ENCODE measurements at places on chromosomes 5 and 9.

- H3K4me1 ChIP-seq = peaks cover 9% of the 10 kb centered on the region
- no peak overlapping the region for H3K4me3 ChIP-seq
- H3K27ac ChIP-seq = no peak overlapping the region
- H3K27me3 ChIP-seq = peaks cover 63% of the 10 kb centered on the region
- no peaks in the 10 kb centered on the region for H3K36me3 ChIP-seq
These were observed 19.7 kb downstream of the ANXA2R start for GRCh38 chr5:43020399-43020746.

DNA sequence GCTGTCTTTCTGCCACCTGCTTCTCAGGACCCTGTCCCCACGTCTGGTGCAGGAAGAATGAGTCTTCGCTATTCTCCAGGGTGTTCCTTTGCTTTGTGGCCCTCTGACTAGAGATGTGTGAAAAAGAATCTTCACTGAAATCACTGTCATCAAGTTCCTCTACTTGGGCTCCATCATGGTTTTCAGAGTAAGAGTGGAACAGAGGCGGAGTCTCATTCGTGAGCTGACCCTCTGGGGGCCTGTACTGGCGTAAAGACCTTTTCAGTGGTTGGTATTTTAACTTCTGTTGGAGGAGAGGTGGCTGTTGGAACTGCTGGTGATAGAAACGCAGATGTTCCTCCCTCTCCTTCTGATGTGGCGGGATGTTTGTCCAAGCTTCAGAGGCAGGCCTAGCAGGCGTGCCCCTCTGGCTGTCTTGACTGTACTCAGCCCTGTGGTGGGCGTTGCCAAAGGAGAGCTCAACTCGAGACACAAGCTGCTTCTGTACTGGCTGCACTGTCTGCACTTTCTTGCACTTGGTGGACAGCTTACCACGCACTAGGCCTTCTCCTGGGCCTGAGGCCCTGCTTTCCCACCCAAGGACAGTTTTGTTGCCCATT is 72.0 kb downstream of the KIF24 start:
- no peak overlapping the region for H3K27ac ChIP-seq
- no peaks in the 10 kb centered on the region for H3K4me1 ChIP-seq
- DNase-seq = no peak

GRCh38 chr5:39755986-39756385 is 331.2 kb upstream of the DAB2 start:
- H3K36me3 ChIP-seq = no peaks in the 10 kb centered on the region
- no peaks in the 10 kb centered on the region for H3K4me1 ChIP-seq
- no peaks in the 10 kb centered on the region for H3K27me3 ChIP-seq
- H3K4me3 ChIP-seq = no peak overlapping the region
- no peak for DNase-seq

DNA sequence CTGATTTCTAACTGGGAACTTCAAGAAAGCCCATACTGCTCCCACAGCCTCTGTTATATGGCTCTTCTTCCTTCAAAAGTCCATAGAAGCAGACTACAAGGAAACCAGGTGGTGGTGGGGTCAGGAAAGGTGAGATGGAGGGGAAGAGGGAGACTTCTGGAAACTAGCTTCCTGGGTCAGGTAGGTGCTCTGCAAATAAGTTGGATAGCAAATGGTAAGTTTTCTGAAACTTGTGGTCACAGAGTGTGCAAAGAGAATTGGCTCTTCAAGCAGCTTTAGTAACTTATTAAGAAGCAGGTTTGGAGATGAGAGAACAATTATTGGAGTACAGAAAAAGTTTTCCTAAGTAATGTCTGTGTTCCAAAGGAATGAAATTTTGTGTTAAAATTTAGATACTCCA is 316.9 kb downstream of the ADGRV1 start:
- no peak overlapping the region for H3K27ac ChIP-seq
- peaks cover 4% of the 10 kb centered on the region for H3K36me3 ChIP-seq
- H3K4me3 ChIP-seq = no peak overlapping the region
- H3K4me1 ChIP-seq = peaks cover 3% of the 10 kb centered on the region
- no peaks in the 10 kb centered on the region for H3K27me3 ChIP-seq

- H3K27me3 ChIP-seq = no peaks in the 10 kb centered on the region
- 0 out of 2 replicates have a peak, but pooled peaks cover 3% of the 10 kb centered on the region for H3K36me3 ChIP-seq
- H3K4me3 ChIP-seq = no peak overlapping the region
- H3K27ac ChIP-seq = no peak overlapping the region
These were observed 48.9 kb downstream of the RASEF start for GRCh38 chr9:83013867-83014605.

- H3K27me3 ChIP-seq = no peaks in the 10 kb centered on the region
- DNase-seq = no peak
- peaks cover 31% of the 10 kb centered on the region for H3K36me3 ChIP-seq
- no peaks in the 10 kb centered on the region for H3K4me1 ChIP-seq
- H3K27ac ChIP-seq = no peak overlapping the region
- H3K4me3 ChIP-seq = no peak overlapping the region
These were observed 5.6 kb downstream of the RAB24 start for GRCh38 chr5:177297922-177298321.

DNA sequence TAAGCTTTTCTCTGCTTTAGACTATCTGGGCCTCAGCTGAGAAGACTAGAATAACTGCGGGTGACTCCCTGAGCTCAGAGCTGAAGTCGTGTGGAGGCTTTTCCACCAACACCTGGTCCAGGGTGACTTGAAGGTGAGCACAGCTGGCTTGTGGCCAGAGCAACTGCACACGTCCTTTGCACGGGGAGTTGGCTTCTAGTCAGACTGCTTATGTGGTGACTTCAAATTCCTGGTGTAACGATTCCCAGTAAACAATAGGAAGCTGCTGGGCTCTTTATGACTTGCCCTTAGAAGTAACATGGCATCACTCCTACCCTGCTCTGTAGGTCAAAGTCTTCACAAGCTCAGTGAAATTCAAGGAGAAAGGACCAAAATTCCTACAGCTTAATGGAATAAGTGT is 800.6 kb upstream of the CDH6 start:
- H3K4me1 ChIP-seq = no peaks in the 10 kb centered on the region
- no peak overlapping the region for H3K4me3 ChIP-seq
- DNase-seq = no peak
- H3K27ac ChIP-seq = no peak overlapping the region

DNA sequence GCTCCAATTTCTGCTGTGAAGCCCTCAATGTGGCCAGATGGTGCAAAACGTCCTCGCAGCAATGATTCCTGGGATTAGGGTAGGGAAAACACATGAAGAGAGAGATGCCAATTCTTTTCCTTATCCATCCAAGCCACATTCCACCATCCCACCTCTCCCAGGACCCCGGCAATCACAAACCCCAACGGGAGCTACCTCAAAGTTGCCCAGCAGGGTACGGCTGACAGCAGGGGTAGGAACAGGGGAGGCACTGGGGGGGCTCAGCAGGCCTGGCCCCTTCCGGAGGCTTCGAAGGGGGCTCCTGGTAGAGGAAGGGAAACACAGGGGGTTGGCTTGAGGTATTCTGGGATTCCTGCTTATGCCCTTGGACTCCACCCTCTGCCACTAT is 3.4 kb upstream of the STOML2 start:
- no peak overlapping the region for H3K27ac ChIP-seq
- no peak overlapping the region for H3K4me3 ChIP-seq
- DNase-seq = no peak
- no peaks in the 10 kb centered on the region for H3K4me1 ChIP-seq
- no peaks in the 10 kb centered on the region for H3K27me3 ChIP-seq

GRCh38 chr5:4643960-4644359 is 496.2 kb upstream of the ADAMTS16 start:
- H3K27ac ChIP-seq = no peak overlapping the region
- DNase-seq = no peak
- no peaks in the 10 kb centered on the region for H3K27me3 ChIP-seq

- H3K27ac ChIP-seq = no peak overlapping the region
- no peaks in the 10 kb centered on the region for H3K36me3 ChIP-seq
- no peak for DNase-seq
- no peaks in the 10 kb centered on the region for H3K27me3 ChIP-seq
- no peak overlapping the region for H3K4me3 ChIP-seq
- H3K4me1 ChIP-seq = no peaks in the 10 kb centered on the region
These were observed 178.0 kb downstream of the RFK start for GRCh38 chr9:76216161-76216649.

DNA sequence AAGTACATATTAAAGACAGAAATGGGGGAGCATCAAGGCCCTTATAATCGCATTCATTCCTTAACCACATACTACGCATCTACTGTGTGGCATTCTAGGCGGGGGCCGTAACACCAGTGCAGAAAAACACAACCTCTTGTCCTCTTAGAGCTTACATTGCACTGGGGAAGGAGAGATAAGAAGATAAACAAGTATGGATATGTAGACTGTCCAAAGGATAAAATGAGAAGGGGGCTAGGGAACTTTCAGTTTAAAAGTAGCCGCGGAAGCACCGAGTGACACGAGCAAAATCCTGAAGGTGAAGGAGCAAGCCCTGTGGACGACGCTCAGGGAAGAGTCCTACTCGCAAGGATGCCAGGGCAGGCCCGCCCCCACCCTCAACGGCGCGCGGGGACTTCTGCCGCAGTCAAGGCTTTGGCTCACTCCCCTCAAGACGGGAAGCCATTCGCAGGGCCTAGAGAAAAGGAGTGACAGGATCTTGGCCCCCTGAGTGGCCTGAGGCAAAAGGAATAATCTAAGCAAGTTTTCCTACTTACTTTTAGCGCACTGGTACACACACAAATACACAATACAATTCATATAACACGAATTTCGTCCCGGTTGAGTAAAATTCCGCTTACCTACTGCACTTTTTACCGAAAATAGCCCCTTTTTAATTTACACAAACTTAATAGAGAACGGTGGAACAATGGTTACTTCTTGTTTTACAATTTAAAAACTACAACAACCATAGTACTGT is 1.3 kb upstream of the NIPBL start:
- no peaks in the 10 kb centered on the region for H3K4me1 ChIP-seq
- H3K36me3 ChIP-seq = peaks cover 5% of the 10 kb centered on the region
- H3K27ac ChIP-seq = no peak overlapping the region
- H3K27me3 ChIP-seq = no peaks in the 10 kb centered on the region

DNA sequence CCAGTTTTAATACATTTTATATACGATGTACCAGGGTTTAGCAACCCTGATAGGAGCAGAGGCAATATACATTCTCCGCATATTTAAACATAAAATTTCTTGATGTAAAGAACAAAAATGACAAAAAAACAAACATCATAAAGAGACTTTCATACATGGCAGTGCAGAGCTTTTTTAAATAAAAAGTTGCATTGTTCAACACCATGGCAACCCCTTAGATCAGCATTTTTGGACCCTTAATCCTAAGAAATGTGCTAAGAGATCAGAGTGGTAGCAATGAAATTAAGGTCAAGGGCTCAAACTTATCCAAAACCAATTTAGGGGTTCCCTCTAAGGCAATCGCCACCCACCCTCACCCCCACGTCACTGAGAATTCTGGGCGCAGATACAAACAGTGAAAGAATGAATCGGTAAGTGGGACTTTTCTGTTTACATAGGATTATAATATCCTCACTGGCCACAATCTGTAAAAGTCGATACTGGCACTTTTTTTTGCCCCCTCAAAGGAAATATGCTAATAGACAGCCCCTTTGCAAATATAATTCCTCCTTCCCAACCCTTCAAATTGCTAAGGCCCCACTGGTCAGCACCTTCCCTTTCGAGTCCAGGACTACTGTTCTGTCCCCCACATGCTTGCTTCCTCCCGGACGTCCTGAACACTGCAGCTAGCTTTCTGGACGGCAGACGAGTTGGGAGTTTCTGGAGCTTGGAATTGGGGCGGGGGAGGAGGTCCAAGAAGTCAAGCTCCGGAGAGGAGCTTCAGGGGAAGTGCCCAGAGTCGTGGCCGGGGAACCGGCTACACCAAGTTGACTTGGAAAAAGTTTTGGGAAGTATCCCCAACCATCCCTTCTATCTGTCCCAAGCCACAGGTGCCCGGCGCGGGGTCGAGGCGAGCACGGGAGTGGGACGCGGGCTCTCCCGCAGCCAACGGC is 2.2 kb downstream of the GAS1 start:
- peaks cover 4% of the 10 kb centered on the region for H3K36me3 ChIP-seq
- no peak overlapping the region for H3K27ac ChIP-seq
- peak overlapping the region; percentile 69 for H3K4me3 ChIP-seq
- DNase-seq = peak; percentile 52
- peaks cover 32% of the 10 kb centered on the region for H3K27me3 ChIP-seq

- H3K4me1 ChIP-seq = no peaks in the 10 kb centered on the region
- peak within 1 kb of the TSS; percentile 98 for H3K4me3 ChIP-seq
- peaks cover 23% of the 10 kb centered on the region for H3K36me3 ChIP-seq
- peak within 1 kb of the TSS; percentile 3 for H3K27ac ChIP-seq
- H3K27me3 ChIP-seq = no peaks in the 10 kb centered on the region
- peak; percentile 93 for DNase-seq
These were observed at the start of the genes COQ4 and TRUB2 for GRCh38 chr9:128322404-128323211. Gene COQ4 (plus strand): TSS chr9:128322839. CDS start chr9:128322859, 20 bp downstream. Gene TRUB2 (minus strand): TSS chr9:128322447. CDS start chr9:128322408, 39 bp downstream.

DNA sequence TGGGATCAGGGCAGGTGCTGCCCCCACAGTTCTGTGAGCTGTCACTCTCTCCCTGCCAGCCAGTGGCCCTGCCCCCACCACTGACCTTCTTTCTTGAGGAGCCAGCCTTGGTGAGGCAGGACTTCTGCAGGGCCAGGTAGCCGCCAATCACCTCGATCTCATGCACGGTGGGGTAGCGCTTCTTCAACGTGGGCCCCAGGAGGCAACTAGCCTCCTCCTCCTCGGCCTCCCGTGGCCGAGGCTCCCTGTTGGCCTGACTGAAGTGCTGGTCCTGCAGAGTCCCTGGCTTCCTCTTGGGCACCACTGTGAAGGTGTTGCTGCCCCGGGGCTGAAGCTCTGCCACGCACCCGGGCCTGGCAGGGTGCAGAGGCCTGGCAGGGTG is 1.6 kb downstream of the TPRN start:
- H3K4me3 ChIP-seq = peak overlapping the region; percentile 78
- no peak overlapping the region for H3K27ac ChIP-seq
- H3K36me3 ChIP-seq = no peaks in the 10 kb centered on the region
- H3K4me1 ChIP-seq = no peaks in the 10 kb centered on the region
- no peaks in the 10 kb centered on the region for H3K27me3 ChIP-seq

GRCh38 chr5:11037080-11037479 is 276.0 kb upstream of the DAP start:
- no peak overlapping the region for H3K4me3 ChIP-seq
- DNase-seq = no peak
- no peak overlapping the region for H3K27ac ChIP-seq
- H3K27me3 ChIP-seq = no peaks in the 10 kb centered on the region

DNA sequence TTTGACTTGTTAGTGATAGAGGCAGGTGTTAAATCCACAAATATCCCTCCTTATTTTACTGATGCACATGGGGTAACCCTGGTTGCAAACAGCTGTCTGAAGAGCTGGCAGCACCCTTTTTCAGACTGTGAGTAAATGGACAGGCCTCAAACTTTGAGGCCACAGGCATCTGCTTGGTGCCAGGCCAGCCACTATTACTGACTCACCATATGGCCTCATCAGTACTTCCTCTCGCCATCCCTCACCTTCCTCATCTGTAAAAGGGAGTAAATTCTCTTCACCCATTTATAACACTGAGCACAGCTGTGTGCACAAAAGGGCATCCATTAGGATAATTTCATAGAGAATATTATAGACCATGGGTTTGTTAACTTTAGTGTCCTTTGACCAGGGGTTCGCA is 11.9 kb upstream of the TNIP1 start:
- no peak overlapping the region for H3K4me3 ChIP-seq
- peaks cover 2% of the 10 kb centered on the region for H3K4me1 ChIP-seq
- no peaks in the 10 kb centered on the region for H3K36me3 ChIP-seq
- no peak for DNase-seq

Data from H9 (cell line).